ENCODE measurements at places on chromosomes 16 and 17.

GRCh38 chr17:80352216-80352895 is 62.6 kb upstream of the ENDOV start:
- no peak for DNase-seq

- no peak for DNase-seq
Observed at GRCh38 chr16:85523602-85524364, 89.3 kb upstream of the GSE1 start.

DNA sequence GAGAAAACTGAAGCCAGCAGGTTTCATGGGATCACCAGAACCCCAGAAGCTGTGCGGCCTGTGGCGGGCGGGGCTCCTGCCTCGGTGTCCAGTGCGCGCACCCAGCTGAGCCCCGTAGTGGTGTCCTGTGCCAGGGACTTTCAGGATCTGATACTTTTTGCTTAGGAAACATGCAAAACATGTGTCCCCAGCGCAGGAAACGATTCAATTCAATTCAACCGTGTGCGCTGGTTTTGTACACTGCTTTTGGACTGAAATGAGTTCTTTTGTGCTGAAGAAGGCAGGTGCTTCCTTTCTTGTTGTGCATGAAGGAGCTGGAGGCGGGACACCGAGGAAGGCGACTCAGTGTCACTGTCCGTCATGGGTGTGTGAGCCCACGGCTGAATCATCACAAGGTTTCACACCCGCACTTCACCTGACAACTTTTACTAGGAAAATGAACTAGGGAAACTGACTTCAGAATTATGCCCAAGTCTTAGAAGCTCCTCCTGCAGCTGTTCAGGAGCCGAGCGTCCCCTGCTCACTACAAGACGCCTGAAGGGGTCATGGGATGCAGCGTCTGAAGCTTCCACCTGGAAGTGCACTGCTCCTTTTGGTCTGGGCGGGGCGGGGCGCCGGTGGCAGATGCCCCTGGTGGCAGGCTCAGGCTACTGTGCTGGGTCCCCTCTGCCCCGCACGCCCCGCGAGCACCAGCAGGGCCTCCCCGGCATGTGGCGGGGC is 31.4 kb upstream of the ZNF750 start:
- no peak for DNase-seq

DNA sequence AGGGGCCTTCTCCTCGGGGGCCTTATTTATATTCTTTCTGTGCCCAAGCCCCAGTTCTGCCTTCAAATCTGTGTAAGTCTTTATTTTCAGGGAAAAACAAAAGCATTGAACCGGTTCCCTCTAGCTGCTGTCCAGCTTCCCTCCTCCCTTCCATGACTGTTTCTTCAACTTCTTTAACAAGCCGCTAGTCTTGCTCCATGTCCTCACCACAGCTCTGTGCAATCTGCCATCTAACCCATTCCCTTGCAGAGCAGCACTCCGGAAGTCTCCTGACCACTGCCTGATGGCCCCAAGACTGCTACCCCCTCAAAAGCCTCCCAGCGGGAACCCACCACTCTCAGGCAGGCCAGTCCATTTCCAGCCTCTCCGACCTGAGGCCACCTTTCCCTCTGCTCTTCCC is 16.9 kb downstream of the EMC8 start:
- no peak for DNase-seq

DNA sequence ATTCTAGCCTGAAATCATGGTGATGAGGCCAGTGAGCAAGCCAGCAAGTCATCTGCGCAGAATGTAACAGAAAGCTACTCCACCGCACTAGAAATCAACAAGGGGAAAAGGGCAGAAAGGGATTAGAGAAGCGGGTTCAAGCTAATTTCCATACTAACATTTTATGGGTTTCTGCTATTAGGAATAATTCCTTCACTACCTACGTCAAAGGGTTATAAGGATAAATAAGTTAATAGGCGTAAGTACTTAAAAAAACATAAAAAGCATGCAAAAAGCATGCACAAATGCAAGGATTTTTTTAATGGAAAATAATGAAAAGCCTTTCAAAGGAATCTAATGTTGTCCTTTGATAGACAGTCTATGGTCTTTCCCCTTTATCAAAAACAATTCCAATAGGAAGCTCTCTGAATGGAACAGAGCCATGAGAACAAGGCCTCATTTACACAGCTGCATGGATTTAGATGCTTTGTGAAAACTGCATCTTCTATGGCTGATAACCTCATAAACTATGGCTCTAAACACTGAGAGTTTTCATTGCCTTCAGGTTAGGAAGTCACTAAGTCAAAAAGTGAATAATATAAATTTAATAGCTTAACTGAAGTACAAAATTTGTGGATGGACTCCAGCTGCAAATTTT is 5.6 kb downstream of the EMC8 start:
- DNase-seq, result no peak

- no peak for DNase-seq
Observed at GRCh38 chr16:55655897-55656681, at the start of gene SLC6A2. Gene SLC6A2 (plus strand): TSS chr16:55655988. CDS start chr16:55656695, 707 bp downstream.

- no peak for DNase-seq
Observed at GRCh38 chr17:64006361-64007088, 8.4 kb downstream of the PRR29 start.

DNA sequence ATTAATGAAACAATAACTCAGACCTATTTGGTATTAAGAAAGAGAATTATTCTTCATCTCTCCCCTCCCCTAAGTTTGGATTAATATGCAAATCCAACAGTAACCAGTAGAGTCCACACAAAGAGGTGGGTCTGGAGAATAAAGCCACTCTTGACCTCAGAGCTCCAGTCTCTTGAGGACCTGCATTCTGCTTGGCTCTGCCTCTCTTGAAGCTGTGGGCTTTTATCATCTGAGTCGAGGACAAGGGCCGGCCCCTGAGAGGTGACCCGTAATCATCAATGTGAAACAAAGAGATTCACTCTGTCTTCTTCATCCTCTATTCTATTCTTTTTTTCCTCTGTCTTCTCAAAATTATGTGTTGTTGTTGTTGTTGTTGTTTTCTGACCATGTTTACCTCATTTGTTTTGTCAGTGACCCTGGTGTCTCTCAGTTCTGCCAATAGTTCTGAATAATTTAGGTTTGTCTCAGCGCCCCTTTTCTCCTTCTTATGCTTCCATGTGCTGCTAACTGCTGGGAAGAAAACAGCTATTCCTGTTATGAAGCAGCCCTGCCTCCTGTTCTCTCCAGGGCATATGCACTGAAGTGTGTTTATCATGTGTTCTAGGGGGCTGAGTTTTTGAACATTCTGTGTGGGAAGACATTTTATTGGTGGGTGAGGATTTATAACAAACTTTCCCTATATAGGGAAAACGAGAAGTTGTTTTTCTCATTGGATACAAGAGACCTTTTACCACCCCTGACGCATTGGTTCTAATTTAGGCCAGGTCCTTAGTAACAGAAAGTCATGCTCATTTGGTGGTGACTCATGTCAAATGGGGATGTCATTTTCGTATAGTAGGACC is 135.8 kb downstream of the TRIM37 start:
- DNase-seq, result no peak

DNA sequence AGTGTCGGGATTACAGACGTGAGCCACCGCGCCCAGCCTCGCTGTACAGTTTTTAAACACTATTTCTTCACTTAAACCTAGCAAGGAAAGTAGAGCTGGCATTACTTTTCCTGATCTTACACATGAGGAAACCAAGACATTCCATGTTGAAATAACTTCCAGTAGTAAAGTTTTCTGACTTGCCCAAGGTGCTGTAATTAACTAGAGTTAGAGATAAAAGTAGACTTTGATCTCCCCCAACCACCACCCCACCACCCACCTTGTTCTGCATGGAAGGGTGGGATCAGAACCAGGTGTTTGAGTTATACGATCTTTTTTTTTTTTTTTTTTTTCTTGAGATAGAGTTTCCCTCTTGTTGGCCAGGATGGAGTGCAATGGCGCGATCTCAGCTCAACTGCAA is 47.1 kb downstream of the CENPV start:
- no peak for DNase-seq

- DNase-seq, result no peak
Observed at GRCh38 chr17:28774206-28774605, 30.4 kb downstream of the TRAF4 start.

GRCh38 chr17:73541111-73541510 is 103.1 kb downstream of the SDK2 start:
- no peak for DNase-seq

GRCh38 chr17:38798614-38799500 is 499 bp downstream of the PIP4K2B start:
- peak; percentile 27 for DNase-seq

GRCh38 chr17:19644493-19645210 is 3.9 kb upstream of the ALDH3A2 start:
- DNase-seq, result no peak

GRCh38 chr17:76449126-76449525 is 3.8 kb downstream of the UBE2O start:
- DNase-seq, result no peak

DNA sequence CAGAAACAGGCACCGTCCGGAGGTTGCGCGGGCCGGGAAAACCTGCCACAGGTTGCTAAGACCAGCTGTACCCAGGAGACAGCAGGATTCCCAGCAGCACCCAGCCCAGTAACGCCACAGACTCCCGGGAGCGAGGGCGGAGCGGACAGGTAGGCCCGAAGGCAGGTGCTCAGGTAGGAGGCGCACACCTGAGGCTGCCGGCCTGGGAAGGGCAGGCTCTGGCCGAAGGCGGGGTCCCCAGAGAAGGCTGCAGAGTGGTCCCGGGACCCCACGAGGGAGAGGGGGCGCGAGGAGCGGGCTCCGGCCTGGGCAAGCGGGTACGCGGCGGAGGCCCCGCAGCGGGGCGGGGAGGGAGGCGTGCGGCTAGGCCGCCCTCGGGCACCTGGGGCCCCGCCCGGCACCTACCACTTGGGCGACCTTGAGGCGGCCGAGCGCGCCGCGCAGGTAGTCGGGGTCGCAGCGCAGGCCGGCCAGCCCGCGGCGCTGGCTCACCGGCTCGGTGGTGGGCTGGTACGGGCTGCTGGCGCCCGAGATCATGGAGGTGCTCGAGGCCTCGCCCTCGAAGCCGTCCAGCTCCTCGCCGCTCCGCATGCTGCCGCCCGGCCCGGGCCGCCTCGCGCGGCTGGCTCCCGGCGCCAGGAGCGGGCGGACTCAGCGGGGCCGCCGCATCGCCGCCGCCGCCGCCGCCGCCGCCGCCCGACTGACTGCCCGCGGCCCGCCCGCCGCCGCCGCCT is 441 bp downstream of the CMTM4 start:
- peak; percentile 6 for DNase-seq

DNA sequence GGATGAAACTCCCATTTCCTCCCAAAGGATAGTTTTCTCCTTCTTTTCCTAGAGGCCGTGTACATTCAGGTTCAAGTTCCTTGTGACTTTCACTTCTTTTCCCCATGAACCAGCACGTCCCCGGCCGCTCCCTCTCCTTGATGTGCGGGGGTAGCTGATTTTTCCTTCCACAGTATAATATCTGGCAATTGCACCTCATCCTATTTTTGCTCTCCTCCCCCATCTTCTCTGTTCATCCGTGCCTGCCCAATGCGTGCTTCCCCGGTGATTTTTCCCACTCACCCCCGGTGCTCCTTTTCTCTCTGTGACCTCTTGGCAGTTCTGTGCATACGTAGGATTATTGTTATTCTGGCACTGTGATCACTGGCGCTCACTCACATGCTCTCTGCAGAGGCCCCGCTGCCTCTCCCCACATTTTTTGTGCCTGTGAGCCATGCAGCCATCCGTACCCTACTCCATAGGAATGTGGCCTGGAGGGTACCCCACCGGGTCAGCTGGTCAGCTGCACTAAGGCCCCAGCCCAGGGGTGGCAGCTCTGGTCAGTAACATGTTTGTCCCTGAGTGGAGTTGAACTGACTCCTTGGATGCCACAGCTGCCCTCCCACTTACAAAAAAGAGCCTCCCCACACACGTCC is 100.0 kb downstream of the NTN1 start:
- DNase-seq, result no peak

GRCh38 chr17:19785854-19786253 is 37.8 kb upstream of the ALDH3A1 start:
- DNase-seq, result no peak

DNA sequence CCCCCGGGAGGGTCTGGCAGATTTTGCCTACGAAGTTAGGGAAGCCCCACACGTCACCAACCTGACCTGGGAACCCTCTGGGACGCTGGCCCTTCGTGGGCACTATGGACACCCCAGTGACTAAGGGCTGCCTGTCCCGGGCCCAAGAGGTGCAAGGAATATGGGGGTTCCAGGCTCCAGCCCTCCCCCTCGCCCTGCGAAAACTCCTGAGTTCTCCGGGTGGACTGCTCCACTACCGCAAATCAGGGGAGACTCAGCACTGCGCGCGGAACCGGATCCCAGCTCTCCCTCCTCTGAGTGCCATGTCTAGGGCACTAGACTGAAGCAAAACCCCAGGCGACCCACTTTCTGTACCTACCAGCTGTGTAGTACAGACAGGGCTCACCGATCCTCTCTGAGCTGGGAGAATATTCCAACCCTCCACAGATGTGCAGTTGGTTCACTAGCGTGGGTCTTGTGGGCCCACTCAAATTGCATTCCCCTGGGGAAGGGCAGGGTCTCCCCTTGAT is at the start of gene ARL5C:
TSS of gene ARL5C (minus strand) at position 321 of the 509 bp plus-strand sequence. CDS start 401 bp downstream, outside the sequence.
- DNase-seq, result no peak

- DNase-seq, result no peak
Observed at GRCh38 chr16:85816159-85816558, 16.7 kb downstream of the COX4I1 start.

- no peak for DNase-seq
Observed at GRCh38 chr17:69485901-69486643, 71.6 kb downstream of the MAP2K6 start.

GRCh38 chr17:36697903-36698530 is 96.6 kb downstream of the MRM1 start:
- no peak for DNase-seq

GRCh38 chr16:11232852-11233726 is 22.9 kb downstream of the SOCS1 start:
- DNase-seq, result peak; percentile 83

DNA sequence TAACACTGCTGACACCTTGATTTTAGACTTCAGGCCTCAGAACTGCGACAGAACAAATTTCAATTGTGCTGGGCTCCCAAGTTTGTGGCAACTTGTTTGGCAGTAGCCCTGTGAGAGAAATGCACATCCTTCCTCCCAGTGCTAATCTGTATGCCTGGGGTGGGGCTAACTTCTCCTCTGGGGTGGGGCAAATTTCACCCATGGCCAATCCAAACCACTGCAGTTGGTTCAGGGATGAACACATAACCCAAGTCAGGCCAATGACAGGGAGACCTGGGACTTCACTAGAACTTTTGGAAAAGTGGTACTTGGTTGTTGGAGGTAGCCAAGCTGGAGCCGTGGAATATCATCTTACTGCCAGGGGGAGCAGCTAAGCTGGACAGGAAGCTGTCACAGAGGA is 56.3 kb downstream of the ABCC6 start:
- DNase-seq, result no peak

DNA sequence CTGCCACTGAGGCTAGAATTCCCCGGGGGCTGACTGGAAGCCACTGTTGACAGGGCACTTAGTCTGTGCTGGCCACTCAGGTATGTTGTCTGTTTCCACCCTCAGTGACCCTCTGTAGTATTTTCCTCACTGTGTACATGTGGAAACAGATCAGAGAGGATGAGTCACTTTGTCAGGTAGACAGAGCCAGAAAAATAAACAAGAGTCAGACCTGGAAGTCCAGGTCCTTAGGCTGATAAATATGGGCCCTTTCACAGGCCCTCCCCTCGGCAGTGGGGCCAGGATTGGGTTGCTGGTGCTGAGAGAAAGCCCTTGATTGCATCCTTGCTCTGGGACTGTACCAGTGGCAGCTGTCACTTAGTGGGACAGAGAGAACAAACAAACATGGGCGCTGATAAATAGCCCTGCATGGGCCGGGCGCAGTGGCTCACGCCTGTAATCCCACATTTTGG is 21.3 kb downstream of the PGS1 start:
- DNase-seq, result no peak

All from activated T-helper 9 cell treated with anti-CD3 and anti-CD28 coated beads, Interleukin-2, amount 50 U/mL, for 16 hours (primary cell).